HS-5 (cell line): ENCODE measurements at places on chromosomes 12 and 14.

GRCh38 chr14:100710826-100711462, 15.7 kb upstream of the DLK1 start:
- no peak for DNase-seq

DNA sequence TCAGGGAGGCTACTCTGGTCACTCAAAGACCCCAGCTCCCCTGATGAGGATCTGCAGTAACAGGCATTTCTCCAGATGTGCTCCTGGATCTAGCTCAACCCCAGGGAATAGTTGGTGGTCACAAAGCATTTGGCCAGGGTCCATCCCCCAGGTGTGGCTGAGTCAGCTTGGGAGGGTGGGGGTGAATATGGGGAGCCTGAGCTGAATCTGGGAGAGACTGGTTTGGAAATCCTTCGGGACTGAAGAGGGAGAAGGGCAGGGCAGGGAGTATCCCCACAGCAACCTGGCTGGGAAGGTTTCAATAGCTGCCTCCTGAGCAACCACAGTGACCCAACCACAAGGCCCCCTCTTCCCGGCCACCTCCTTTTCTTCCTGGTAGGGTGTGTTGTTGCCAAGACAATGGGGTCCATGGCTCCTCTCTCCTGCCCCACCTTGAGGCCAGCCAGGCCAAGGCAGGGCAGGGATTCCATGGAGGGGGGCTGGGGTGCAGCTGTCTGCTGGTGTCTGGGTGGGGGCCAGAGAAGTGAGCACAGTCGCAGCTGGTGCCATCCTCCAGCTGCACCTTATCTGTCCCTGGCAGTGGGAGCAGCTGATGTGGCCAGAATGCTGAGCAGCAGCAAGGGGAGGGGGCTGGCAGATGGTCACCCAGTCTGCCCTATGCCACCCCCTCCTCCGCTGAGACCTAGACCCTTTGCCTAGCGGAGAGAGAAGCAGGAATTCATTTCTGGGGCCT, 5.5 kb downstream of the ASIC1 start:
- no peak for DNase-seq

DNA sequence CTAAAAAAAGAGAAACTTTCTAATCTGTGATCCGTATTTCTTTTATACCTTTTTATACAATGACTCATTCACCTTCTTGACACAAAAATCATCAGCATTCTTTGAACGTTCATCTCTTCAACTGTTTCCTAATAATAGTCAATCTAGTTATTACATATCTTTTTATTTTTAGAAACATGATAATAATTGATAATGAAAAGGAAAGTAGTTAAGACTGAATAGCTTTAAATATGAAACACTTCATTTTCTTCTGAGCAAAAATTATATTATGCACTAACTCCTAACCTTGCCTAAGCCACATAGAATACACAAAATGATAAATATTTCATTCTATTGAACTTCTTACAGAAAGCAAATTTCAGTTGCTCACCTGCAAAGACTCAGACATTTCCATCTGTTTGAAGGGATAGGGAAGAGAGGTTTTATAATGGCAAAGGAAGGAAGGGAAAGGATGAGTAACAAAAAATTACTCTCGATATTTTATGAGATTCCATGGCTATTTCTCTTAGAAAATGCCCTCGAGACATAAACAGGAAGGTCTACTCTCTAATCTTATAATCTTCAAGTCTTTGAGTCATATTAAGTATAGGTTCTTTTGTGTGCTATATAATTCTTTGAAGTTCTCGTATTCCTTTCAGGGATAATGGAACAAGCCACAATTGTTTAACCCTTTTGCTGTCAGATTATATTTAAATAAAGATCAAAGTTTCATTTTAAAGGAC, 7.5 kb upstream of the KLHL42 start:
- no peak for DNase-seq

DNA sequence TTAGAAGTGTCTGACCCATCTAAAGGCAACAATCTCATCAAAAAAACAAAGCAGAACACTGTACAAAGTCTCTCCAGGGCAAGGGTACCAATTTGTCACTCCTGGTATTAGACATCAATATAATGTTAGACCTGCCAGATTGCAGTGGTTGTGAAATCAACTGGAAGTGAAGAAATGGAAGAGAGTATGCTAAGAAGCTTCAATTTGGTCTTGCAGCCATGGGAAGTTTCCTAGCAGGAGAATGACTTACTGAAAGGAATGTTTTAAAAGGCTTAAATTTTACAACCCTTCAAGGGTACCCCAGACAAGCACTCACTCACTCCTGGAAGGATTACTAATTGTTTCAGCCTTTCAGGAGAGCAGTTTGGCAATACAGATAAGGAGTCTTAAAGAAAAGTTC, 18.9 kb downstream of the LLPH start:
- DNase-seq = no peak

DNA sequence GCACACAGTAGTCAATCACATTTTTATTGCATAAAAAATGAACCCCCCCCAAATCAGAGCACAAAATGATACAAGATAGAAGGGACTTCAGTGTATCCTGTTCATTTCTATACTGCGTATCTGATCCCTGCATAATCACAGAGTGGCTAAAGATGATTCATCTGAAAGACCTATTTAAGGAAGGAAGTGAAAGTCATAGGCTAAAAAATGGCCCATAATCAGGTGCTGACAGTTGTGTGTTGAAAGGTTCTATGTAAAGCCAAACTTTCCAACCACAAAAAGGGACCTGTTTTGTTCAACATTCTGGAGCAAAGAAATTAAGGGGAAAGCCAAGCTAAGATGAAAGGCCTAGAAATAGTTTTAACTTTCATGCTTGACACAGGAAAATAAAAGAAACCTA, 147.8 kb upstream of the ATP2B1 start:
- peak; percentile 37 for DNase-seq

GRCh38 chr12:116484807-116485206, 74.4 kb upstream of the MAP1LC3B2 start:
- no peak for DNase-seq

DNA sequence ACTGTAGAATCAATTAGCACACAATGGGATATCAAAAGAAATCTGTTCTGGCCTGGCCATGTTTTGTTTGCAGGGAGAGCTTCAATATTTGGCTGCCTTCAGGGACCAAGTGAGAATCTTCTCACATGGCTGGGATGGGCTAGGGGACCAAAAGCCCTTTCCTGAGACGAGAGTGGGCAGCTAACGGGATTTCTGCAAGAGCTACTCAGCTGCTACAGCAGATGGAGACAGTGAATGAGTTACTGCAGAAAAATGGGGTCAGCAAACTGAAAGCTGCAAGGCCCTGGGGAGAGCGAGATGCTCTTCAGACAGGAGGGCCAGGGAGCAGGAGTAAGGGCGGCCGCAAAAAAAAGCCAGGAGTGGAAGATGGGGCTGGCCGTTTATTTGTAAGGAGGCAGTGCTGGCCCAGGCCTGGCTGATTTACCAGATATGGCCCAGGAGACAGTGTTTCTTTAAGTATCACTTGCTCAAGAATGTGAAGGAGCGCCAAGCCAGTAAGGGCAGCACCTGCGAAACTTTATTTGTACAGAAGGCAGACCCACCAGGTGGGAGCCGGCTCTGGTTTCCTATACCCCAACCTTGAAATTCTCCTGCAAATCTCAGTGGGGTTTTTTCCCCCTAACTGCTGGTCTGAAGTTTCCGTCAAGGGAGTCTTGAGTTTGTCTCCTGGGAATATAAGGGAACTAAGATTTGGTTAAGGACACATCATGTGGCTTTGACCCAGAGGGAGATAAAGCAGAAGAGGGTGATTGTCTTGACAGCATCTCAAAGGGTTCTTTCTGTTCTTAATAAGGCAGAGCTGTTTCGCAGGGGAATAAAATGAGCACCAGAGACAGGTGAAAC, 57.8 kb downstream of the SSH1 start:
- no peak for DNase-seq

- no peak for DNase-seq
These were observed 25.1 kb downstream of the KCNC2 start for GRCh38 chr12:75184516-75184915.

GRCh38 chr12:82981150-82981549, 294.4 kb downstream of the TMTC2 start:
- DNase-seq = no peak

- no peak for DNase-seq
These were observed 3.9 kb upstream of the ATN1 start for GRCh38 chr12:6923851-6924250.

DNA sequence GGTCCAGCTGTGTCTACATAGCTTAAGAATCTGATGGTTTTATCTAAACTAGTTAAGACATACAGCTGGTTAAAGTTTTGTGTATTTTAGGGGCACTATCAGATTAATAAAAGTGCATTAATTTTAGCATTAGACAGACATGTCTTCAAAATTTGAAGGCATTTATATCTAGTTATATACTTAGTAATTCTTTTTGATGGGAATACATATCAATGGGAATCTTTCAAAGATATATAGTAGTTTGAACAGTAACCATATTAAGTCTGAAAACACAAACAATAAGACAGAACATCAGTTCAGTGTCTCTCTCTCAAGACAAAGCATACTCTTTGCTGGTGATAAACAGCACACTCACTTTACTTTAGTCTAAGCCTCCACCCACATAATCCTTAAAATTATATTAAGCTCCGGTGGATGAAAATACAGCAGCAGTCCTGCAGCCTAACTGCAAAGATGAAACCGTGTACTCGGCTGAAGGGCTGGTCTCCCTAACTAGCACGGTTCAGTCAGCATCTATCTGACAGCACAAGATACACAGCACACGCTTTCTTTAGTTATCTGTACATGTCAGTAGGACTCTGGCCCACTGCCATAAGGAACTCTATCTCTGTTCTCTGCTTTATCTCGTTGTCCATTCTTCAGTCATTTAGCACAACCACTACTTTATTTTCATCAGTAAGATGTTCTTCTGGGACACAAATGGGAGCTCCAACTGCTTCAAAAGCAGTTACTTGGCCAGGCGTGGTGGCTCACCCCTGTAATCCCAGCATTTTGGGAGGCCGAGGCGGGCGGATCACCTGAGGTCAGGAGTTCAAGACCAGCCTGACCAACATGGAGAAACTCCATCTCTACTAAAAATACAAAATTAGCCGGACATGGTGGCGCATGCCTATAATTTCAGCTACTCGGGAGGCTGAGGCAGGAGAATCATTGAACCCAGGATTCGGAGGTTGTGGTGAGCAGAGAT, 80.5 kb downstream of the MED13L start:
- no peak for DNase-seq

GRCh38 chr14:64760146-64760755, 56.0 kb downstream of the PLEKHG3 start:
- no peak for DNase-seq
